ENCODE measurements at places on chromosomes 12 and 14.

- no peak for DNase-seq
Measured at GRCh38 chr12:80698847-80699542, 8.4 kb upstream of the MYF6 start.

DNA sequence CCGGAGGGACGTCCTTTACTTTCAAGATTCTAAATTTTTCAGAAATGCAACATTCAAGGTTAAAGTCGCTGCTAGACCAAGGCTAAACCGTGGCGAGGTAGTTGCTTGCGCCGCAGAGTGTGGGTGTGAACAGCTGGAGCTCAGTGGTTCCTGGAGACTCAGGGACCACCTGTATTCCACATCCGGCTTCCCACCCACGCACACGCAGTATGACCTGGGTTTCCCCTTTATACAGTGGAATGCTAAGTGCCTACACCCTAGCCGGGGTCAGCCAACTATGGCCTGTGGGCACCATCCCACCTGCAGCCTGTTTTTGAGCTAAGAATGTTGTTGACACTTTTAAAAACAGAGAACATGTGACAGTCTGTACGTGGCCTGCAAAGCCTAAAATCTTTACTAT is 42.9 kb upstream of the TESC start:
- DNase-seq = no peak

DNA sequence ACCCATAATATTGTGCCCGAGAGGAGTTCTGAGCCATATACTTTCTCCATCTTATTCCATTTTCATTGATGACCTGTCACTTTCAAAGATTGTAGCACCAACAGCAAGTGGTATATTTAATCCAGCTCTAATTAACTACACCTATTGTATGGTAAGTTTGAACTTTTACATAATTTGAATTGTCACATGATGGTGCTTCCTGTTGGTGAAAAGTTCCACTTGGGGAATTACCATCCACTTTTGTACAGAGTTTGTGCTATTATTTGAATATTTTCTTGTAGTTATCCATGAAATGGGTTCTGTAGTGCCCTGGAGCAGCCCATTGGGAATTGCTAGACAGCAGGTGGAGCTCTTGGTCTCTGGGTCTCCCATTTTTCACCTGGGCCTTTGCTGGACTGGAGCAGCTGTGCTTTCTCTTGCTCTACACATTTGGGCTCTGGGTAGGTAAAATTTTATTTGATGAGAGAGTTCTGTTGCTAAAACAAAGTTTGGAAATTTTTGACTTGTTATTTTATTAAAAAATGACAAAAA is 3.0 kb downstream of the SMCO3 start:
- peak; percentile 27 for DNase-seq

- DNase-seq = no peak
Measured at GRCh38 chr12:109760031-109760929, 46.7 kb downstream of the FAM222A start.

- DNase-seq = peak; percentile 51
Measured at GRCh38 chr14:77067632-77068516, 30.2 kb upstream of the CIPC start.

DNA sequence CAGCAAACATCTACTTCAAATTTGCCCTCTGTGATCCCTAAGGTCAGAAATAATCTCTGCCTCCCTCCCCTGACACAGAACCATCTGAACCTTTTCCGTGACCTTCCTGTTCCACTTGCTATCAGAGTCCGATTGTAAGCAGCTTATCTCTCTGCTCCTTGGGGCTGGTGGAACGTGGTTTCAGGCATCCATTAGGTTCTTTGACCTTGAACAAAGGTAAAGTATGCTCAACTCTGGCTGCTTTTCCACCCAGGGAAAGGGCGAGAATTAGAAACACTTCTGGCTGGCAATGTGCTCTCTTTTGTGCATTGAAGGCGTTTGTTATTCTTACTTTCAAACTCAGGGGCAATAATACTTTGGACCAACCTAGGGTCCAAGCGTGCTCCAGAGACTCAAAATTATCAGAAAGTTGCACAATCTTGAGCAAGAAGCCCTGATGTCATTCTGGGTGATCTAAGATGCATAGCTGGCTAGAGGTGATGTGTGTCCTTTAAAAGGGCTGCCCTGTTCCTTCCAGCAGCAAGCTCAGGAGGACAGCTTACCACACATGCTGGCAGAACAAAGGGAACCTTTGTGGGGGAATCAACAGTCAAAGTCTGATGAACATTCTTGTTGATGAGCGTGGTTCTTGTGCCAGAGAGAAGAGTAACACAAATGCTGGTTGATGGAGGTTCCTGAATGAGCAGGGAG is 29.8 kb downstream of the ADGRD1 start:
- no peak for DNase-seq

DNA sequence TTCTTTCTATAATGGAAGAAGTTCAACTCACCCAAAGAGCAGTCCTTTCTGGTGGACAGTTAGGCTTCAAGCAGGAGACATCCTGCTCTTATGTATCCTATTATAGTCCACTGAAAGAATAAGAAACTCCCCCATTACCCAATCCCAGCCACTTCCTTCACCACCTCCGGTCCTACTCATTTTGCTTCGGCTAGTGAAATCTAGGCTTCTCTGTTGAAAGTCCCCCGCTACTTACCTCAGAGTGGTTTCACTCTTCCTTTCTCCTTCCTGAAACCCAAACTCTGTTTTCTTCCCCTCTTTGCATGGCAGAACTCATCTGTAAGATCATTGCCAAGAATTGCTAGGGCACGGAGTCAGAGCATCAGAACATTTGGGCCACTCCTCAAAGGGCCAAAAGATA is at the start of gene GPR84:
Gene GPR84, minus strand, starts transcription at position 74 of the 400 bp plus-strand sequence. CDS start 635 bp downstream, outside the sequence.
- no peak for DNase-seq

- no peak for DNase-seq
Measured at GRCh38 chr14:77076113-77076631, 21.9 kb upstream of the CIPC start.
